ENCODE measurements at places on chromosomes 11 and 22.
A peak's percentile ranks its signal among the peaks of the same experiment; 100 is the strongest.

GRCh38 chr11:1303126-1303821, 6.2 kb downstream of the TOLLIP start:
- DNase-seq, result peak; percentile 27

DNA sequence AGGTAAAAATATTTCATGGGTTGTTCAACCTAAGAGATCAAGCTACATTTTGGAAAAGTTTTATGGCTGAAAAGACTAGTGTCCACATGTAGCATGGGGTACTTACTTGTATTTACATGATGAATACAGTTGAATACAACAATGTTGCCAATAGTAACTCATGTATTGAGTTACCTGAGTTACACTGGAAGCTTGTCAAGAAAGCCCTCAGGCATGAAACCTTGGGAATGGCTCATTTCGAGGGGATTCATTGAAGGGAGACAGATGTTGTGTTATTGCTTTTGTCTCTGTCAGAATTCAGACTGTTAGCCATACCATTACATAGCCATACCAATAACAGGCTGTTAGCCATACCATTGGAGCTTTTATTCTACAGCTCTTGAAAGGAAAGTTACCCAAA, 9.2 kb downstream of the OR51F2 start:
- DNase-seq, result no peak

DNA sequence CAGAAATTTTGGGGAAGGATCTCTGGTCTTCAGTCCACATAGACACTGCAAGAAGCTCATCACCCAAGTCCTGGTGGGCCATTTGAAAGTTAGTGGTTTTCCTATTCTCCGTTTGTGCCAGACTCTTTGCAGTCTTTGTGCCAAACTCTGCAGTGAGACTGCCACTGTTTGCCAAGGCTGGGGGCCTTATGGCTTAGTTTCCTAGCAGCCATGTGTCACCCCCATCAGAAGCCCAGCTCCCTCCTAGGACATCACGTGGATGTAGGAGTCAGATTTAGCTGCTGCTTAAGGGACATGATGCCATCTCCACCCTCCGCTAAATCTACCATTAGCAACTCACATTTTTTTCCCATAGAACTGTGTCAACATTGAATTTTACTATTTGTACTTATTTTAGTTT, 220.0 kb downstream of the C11orf91 start:
- DNase-seq, result no peak

- no peak for DNase-seq
Observed at GRCh38 chr11:45083544-45084087, 62.8 kb upstream of the PRDM11 start.

DNA sequence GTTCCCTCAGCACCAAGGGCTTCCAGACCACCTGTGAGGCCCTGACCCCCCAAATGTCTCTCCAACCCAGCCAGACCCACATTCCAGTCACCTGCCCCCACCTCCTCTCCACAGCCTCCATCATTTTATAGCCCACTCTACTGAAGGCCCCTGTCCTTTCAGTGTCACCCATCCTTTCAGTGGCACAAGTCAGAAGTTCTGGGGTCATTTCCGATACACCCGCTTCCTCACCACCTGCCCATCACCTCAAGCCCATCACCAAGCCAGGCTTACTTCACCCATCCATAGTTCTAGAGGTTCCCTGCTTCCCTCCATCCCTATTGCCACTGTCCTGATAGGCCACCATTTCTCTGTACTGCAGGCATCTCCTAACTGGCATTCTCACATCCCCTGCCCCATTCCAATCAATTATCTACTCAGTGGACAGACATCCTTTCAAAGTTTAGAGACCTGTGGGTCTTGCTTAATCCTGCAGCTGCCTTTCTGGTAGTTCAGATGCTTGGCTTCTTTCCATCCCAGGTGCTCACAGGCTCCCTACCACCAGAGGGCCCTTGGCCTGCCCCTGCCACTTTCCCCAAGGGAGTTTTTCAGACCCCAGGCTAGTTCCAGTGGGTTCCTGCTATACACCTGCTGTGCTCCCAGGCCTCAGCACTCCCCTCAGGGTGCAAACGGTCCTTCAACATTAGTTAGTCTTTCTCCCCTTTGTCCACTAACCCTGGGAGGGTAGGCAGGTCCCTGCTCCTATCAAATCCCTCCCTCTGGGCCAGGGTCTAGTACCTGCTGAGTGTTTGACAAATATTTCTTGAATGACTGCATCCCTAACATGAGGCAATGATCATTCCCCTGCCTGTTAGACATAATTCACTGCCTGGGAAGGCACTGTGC, 7.6 kb downstream of the KCNQ1OT1 start:
- peak; percentile 20 for DNase-seq

- DNase-seq, result no peak
Observed at GRCh38 chr11:134417871-134418840, 6.1 kb upstream of the B3GAT1 start.

DNA sequence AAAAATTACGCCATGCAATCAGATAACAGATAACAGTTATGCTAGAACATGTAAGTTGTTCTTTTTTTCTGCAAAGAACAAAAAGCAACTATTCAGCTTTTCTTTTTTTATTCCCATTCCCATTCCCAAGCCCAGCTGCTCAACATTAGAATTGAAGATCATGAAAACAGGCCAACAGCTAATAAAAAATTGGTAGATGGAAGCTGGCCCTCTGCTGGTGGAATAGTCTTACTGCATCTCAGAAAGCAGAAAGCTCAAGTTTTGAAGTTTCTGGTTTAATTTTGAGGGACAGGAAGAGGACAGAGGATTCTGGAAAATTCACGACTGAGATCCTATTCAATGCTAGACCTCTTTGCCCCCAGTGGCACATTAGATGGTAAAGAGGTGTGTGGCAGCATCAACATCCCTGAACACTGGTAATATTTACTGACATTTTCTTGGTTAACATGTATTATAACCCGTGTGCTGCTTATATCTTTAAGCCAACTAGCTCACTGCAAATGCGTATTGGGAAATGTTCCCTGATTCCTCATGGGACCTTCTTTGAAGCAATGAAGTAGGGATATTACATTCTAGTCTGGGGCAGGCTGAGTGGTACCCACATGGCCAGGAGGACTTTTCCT, 591.2 kb downstream of the OPCML start:
- peak; percentile 31 for DNase-seq

GRCh38 chr11:109305009-109305408, 117.0 kb upstream of the C11orf87 start:
- no peak for DNase-seq

- DNase-seq, result no peak
Observed at GRCh38 chr11:107392611-107393010, 65.0 kb downstream of the CWF19L2 start.

DNA sequence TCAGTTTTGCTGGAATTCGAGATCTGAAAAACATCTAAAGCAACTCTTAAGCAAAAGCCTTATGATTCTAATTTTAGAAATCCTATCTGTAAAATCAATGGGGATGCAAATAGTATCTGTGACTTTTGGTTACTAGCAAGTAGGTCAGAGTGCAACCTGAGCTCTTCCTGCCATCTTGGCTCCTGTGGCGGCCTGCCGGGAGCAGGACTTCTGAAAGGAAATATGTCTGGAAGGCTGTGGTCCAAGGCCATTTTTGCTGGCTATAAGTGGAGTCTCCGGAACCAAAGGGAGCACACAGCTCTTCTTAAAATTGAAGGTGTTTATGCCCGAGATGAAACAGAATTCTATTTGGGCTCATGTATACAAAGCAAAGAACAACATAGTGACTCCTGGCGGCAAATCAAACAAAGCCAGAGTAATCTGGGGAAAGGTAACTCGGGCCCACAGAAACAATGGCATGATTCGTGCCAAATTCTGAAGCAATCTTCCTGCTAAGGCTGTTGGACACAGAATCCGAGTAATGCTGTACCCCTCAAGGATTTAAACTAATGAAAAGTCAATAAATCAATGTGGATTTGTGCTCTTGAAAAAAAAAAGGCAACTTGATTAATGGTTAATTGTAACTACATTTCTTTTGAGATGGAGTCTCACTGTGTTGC, 1.7 kb downstream of the SAMM50 start:
- DNase-seq, result no peak

DNA sequence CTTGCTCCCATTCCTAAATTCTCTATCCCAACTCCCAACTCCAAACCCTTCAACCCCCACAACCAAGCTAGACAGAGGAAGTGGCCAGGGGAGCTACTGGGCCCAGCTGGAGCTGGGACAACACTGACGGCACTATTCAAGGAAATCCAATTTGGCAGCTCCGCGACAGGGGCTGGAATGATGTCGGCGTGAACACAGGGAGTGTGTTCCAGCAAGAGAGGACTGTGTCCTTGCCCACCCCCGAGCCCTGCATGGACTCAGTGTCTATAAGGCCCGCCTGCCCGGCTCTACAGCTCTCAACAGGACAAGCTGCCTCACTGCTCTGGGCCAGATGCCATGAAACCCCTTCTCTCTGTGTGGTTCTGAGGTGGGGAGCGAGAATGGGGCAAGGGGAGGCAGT, 11.3 kb downstream of the PCSK7 start:
- DNase-seq, result no peak

DNA sequence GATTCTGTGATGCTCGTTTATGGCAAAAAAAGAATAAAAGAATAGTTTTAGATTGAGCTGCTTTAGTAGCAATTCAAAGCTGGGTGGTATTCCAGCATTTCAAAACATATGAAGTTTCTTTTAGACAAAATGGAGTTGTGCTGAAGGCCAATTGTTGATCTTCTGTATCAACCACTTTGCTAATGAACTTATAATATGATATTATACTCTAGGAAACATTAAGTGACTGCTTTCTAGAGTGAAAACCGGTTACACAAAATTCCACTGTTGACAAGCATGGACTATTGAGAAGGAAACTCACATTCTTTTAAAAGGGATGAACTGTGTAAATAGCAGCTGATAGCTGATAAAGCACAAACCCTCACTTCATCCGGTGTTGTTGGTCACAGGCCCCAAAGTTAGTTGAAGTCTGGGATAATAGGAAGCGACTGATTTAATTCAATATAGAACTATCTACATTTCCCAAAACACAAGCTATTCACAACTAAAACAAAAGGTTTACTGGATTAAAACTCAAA, 255.1 kb downstream of the CADM1 start:
- DNase-seq, result no peak

DNA sequence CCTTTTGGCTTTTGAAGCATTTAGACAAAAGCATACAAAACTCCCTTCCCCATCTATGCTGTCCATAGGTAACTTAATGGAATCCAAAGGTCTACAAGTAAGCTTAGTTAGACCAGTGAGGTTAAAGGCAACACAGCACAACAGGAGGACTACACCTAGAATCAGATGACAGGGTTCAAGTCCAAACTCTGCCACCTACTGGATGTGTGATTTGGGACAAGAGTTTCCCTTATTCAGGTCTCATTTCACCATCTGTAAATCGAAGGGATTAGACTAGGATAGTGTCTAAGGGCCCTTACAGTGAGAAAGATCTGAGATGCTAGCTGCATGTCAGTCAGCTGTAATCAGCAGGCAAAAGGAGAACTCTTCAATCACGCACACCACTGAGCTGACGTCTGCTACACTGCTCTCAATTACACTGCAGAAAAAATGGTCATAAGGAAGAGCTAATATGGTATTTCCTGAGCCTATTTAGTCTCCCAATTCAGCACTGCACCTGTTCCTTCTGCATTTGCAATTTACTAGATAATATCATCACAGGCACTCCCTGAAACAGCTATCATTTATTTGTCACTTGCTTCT, 82.2 kb downstream of the SERGEF start:
- no peak for DNase-seq

DNA sequence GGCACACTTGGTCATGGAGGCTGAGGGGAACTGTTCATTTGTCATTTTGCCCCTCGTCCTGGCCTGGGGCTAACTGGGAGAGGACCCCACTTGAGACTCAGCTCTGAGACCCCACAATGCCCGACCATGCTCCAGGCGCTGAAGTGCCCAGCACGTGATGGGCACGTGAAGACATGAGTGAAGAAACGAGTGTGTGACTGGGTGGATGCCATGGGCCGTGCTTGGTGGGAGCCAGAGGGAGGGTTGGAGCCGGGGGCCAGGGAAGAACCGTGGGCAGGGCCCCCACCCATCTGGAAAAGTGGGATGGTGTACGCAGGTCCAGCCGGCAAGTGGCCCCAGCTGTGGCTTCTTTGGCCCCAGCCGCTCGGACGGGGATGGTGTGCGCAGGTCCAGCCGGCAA, 61.1 kb downstream of the WNT7B start:
- DNase-seq, result no peak

DNA sequence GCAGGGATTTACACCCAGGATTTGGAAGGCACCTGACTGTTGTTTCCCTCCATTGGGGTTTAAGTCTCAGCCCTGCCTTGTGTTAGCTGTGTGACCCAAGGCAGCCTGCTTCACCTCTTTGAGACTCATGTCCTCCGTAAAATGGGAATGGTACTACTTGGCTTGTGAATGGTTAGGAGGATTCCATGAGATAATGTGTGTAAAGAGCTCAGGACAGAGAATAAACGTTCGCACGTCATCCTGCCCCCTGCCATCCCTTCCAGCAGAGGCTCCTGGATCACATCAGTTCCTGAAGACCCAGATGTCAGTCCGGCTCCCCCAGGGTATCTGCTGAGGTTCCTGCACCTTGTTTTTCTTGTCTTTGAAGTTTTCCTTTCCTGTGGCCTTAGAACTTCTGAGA, 16.8 kb upstream of the ACCSL start:
- no peak for DNase-seq

DNA sequence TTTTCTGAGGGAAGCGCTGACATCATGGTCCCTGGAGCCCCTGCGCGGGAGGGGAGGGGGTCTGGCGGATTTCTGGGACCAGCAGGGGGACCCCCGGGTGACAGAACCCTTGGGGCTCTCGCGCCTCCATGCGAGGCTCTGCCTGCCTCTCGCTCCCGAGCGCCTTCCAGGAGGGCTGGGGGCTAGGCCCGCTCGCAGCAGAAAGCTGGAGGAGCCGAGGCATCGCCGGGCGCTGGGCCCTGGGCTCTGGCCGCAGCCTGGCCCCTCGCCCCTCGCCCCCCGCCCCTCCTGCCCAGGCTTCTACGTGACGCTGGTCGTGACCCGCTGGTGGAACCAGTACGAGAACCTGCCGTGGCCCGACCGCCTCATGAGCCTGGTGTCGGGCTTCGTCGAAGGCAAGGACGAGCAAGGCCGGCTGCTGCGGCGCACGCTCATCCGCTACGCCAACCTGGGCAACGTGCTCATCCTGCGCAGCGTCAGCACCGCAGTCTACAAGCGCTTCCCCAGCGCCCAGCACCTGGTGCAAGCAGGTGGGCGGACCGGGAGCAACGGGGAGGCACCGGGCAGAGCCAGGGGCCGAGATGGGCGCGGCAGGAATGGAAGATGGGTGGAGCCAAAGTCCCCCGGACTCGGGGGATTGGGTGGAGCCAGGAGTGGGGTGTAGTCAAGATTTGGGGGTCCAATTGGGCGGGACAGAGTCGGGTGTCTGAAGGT, 5.4 kb downstream of the BEST1 start:
- no peak for DNase-seq

Data from KBM-7 (cell line).